ENCODE measurements at places on chromosomes 7 and 10. TPM values are rescaled to one million over a fixed set of nuclear protein-coding genes. Genes with fewer than 3 reads are reported as not detected.

The BMS1 gene
- 35.6 TPM for total RNA-seq

The PAPOLB gene
- total RNA-seq: not detected

The LIPM gene
- not detected for total RNA-seq

The PDZD7 gene
- total RNA-seq: 0.47 TPM

The BAMBI gene
- 0.81 TPM for total RNA-seq

The BBIP1 gene
- 31.0 TPM for total RNA-seq

The ADRB1 gene
- not detected for total RNA-seq

The RAPGEF5 gene
- total RNA-seq: 0.59 TPM

The AZGP1 gene
- total RNA-seq: not detected

The C10orf105 gene
- 0.32 TPM for total RNA-seq

The TAS2R41 gene
- total RNA-seq: not detected

DNA sequence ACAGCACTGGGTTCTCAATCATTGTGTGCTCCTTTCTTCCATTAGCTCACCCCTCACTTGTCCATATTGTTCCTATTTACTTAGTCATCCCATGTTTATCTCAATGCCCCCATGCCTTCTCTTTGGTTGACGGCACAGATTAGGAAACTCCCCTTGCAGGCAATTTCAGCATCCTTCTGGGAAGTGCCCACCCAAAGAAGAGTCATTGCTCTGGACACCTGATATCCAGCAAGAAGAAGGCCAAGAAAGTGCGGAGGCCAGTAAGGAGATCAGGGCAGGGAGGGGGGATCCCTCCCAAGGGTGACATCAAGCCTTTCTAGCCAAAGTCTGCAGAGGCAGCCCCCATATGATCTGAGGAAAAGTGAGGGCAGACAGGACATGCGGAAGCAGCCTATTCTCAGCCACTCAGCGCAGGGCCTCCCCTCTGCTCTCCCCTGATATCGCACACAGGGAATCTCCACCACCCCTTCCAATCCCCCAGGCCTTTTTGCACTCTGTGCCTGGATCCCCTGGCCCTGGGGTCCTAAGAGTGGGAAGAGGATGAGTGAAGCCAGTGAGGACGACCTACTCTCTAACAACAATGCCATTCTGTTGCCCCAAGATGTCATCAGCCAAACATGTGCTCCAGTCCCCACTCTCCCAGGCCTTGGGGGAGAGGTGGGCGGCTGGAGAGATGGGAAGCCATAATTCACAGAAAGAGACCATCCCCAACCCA is 1.8 kb downstream of the TRPV6 start:
- H3K27me3 ChIP-seq: peaks cover 15% of the 10 kb centered on the region
- H3K4me1 ChIP-seq: no peaks in the 10 kb centered on the region
- H3K36me3 ChIP-seq: no peaks in the 10 kb centered on the region
- no peak overlapping the region for H3K27ac ChIP-seq

- H3K27ac ChIP-seq: no peak overlapping the region
- peaks cover 5% of the 10 kb centered on the region for H3K27me3 ChIP-seq
- no peaks in the 10 kb centered on the region for H3K36me3 ChIP-seq
- H3K4me1 ChIP-seq: no peaks in the 10 kb centered on the region
- H3K4me3 ChIP-seq: no peak overlapping the region
Measured at GRCh38 chr10:7649673-7650300, 17.0 kb downstream of the ITIH5 start.

GRCh38 chr10:111856631-111857030 is 326.9 kb downstream of the GPAM start:
- H3K4me3 ChIP-seq: no peak overlapping the region
- DNase-seq: no peak
- H3K27me3 ChIP-seq: no peaks in the 10 kb centered on the region
- H3K27ac ChIP-seq: no peak overlapping the region
- H3K4me1 ChIP-seq: no peaks in the 10 kb centered on the region
- no peaks in the 10 kb centered on the region for H3K36me3 ChIP-seq

GRCh38 chr7:48096273-48096672 is 7.2 kb downstream of the UPP1 start:
- peak overlapping the region; percentile 63 for H3K4me3 ChIP-seq
- DNase-seq: no peak
- no peaks in the 10 kb centered on the region for H3K27me3 ChIP-seq
- H3K36me3 ChIP-seq: peaks cover 66% of the 10 kb centered on the region
- peaks cover 80% of the 10 kb centered on the region for H3K4me1 ChIP-seq

DNA sequence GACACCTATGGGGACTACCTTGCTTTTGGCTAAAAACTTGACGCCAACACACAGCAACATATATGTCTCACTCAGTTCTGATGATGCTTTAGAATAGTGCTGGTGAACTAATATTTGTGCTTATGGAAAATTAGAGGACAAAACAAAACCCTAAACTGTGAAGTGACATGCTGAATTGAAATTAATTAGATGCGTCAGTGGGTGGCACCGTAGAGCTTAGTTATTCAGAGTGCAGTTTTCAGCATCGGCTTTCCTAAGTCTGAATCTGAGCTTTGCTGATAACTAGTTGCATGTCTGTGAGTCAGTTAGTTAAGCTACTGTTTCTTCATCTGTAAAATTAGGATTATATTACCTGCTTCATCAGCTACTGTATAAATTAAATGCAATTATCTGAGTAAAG is 245.0 kb upstream of the SORCS1 start:
- no peak for DNase-seq
- H3K4me3 ChIP-seq: no peak overlapping the region
- no peaks in the 10 kb centered on the region for H3K36me3 ChIP-seq
- H3K27ac ChIP-seq: no peak overlapping the region
- no peaks in the 10 kb centered on the region for H3K27me3 ChIP-seq

DNA sequence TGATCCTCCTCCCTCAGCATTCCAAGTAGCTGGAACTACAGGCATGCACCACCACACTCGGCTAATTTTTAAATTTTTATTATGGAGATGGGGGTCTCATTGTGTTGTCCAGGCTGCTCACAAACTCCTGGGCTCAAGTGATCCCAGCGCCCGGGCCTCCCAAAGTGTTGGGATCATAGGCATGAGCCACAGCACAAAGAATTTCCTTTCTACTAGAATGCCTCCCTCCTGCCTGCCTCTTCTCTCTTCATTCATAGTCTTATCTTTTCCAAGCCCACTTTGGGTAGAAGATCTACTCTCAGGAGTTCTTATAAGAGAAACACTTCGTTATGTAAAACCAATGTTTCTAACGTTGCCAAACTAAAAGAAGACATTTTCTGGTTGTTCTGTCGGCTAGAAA is 144.1 kb downstream of the LRRC4 start:
- H3K36me3 ChIP-seq: peaks cover 39% of the 10 kb centered on the region
- H3K4me1 ChIP-seq: peaks cover 36% of the 10 kb centered on the region
- DNase-seq: no peak
- no peak overlapping the region for H3K27ac ChIP-seq

- H3K27me3 ChIP-seq: peaks cover 2% of the 10 kb centered on the region
- no peak overlapping the region for H3K27ac ChIP-seq
- H3K36me3 ChIP-seq: no peaks in the 10 kb centered on the region
- DNase-seq: no peak
- H3K4me1 ChIP-seq: peaks cover 34% of the 10 kb centered on the region
Measured at GRCh38 chr10:29448125-29448524, 159.3 kb downstream of the LYZL1 start.

GRCh38 chr7:84122582-84123360 is 71.8 kb downstream of the SEMA3A start:
- no peak overlapping the region for H3K27ac ChIP-seq
- H3K4me1 ChIP-seq: no peaks in the 10 kb centered on the region
- DNase-seq: no peak
- no peaks in the 10 kb centered on the region for H3K36me3 ChIP-seq

DNA sequence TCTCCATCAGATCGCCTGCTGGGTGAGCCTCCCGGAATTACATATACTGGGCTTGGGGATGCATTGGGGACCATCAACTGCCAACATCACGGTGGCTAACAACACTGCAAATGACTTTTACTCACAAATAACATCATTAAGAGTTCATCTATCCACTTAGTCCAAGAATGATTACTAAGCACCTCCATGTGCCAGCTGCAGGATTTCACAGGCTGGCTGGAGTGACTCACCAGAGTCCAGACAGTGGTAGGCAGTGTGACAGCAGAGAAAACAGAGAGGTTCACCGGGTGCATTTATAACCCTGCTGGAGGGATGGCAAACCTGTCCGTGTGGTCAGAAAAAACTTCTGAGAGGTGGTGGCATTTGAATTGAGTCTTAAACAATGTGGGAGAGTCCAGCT is 3.2 kb upstream of the IGFBP3 start:
- peaks cover 20% of the 10 kb centered on the region for H3K4me1 ChIP-seq
- H3K27ac ChIP-seq: no peak overlapping the region
- H3K27me3 ChIP-seq: peaks cover 43% of the 10 kb centered on the region
- no peak overlapping the region for H3K4me3 ChIP-seq
- DNase-seq: no peak

GRCh38 chr10:72124989-72125388 is 36.6 kb upstream of the SPOCK2 start:
- H3K4me3 ChIP-seq: no peak overlapping the region
- no peaks in the 10 kb centered on the region for H3K27me3 ChIP-seq
- DNase-seq: no peak
- H3K27ac ChIP-seq: no peak overlapping the region
- peaks cover 39% of the 10 kb centered on the region for H3K4me1 ChIP-seq

DNA sequence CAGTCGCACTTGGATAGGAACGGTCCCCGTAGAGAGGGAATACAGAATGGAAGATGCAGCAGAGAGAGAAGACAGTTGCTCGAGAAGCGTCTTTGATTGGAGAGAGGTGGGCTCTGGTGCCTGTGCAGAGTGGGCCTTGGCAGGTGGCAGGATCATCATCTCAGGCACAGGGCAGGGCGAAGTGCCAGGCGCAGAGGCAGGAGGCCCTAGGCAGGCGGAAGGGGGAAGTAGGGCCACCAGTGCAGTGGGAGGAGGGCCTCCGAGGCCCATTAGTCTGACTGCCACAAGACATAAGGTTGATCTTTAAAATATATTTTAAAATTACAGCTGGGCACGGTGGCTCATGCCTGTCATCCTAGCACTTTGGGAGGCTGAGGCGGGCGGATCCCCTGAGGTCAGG is 10.1 kb downstream of the CARD11 start:
- H3K4me1 ChIP-seq: peaks cover 59% of the 10 kb centered on the region
- H3K27me3 ChIP-seq: no peaks in the 10 kb centered on the region
- H3K36me3 ChIP-seq: peaks cover 43% of the 10 kb centered on the region
- no peak overlapping the region for H3K4me3 ChIP-seq
- DNase-seq: no peak
- H3K27ac ChIP-seq: peak overlapping the region; percentile 1

DNA sequence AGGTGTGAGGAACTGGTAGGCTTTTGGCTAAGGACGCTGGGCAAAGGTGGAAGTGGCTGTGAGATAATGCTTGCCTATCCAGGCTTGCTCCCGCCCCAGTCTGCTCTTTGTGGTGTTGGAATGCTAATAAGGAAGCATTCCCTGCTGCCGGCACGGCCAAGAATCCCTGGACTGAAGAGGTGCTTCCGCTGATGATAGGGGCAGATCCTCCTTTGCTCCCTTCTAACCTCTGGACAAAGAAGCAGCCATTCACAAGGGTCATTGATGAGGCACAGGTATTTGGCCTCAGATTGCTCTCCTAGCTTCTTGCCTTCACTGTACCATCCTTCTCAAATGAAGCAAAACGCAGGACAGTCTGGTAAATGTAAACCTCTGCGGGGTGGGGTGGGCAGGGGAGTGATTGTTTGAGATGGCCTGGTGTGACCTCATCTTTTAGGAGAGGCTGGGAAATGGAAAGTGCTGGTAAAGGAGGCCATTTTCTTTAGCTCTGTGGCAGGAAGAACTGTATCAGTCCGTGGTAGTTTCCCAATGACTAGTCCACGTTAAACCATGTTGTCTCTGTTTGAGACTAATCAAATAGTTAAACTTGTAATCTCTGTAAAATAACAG is 1.7 kb downstream of the PGAM1 start:
- H3K27ac ChIP-seq: peak overlapping the region; percentile 99
- no peak for DNase-seq
- peaks cover 2% of the 10 kb centered on the region for H3K27me3 ChIP-seq
- H3K4me1 ChIP-seq: peaks cover 47% of the 10 kb centered on the region
- H3K4me3 ChIP-seq: peak overlapping the region; percentile 94

GRCh38 chr10:131725581-131726069 is 175.2 kb upstream of the PPP2R2D start:
- DNase-seq: no peak
- no peaks in the 10 kb centered on the region for H3K4me1 ChIP-seq
- H3K4me3 ChIP-seq: no peak overlapping the region
- no peaks in the 10 kb centered on the region for H3K27me3 ChIP-seq
- no peaks in the 10 kb centered on the region for H3K36me3 ChIP-seq

DNA sequence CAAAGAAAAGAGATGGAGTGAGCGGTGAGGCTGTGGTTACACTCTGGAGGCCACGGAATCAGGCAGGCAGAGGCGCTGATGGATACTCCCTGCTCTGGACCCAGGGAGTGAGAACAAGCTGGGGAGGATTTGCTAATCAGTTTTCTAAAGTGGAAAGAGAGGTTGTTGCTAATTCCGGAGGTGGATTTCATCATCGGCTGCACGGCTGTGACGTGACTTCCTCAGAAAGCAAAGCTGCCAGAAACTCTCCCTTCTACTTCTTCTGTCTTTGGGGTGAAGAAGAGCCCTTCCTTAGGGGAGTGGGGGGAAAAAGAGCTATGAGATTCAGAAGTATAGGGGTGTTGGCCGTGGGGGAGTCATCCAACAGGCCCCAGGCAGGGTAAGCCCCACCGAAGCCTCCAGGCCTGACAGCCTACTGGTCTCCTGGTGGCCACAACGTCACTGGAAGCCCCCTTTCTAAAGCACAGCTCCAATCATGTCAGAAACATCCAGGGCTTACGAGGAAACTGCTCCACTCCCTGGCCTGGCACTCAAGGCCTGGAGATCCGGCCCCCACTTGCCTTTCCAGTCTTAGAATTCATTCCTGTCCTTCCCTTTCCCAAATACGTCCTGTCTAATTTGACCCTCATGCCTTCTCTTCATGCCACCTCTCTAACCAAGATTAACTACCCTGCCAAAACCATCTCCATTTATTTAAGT is 114.5 kb downstream of the HIP1 start:
- no peaks in the 10 kb centered on the region for H3K4me1 ChIP-seq
- no peaks in the 10 kb centered on the region for H3K27me3 ChIP-seq
- DNase-seq: no peak
- no peaks in the 10 kb centered on the region for H3K36me3 ChIP-seq
- H3K27ac ChIP-seq: peak overlapping the region; percentile 6
- H3K4me3 ChIP-seq: no peak overlapping the region

DNA sequence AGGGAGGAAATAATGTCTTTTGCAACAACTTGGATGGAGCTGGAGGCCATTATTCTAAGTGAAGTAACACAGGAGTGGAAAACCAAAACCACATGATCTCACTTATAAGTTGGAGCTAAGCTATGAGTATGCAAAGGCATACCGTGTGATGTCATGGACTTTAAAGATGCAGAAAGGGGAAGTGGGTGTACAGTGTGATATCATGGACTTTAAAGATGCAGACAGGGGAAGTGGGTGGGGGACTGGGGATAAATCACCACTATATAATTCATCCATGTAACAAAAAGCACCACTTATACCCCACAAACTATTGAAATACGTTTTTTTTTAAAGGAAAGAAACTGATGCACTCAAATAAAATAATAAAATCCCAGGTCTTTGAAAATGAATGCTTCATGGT is 29.5 kb downstream of the LYZL2 start:
- peaks cover 16% of the 10 kb centered on the region for H3K27me3 ChIP-seq
- DNase-seq: no peak
- H3K4me1 ChIP-seq: peaks cover 5% of the 10 kb centered on the region
- no peaks in the 10 kb centered on the region for H3K36me3 ChIP-seq
- no peak overlapping the region for H3K4me3 ChIP-seq
